ENCODE measurements at places on chromosomes 12 and 14.
A peak's percentile ranks its signal among the peaks of the same experiment; 100 is the strongest.

GRCh38 chr12:124524231-124524925, 43.0 kb downstream of the NCOR2 start:
- DNase-seq, result no peak

- no peak for DNase-seq
These were observed 73.0 kb upstream of the FICD start for GRCh38 chr12:108442067-108442466.

DNA sequence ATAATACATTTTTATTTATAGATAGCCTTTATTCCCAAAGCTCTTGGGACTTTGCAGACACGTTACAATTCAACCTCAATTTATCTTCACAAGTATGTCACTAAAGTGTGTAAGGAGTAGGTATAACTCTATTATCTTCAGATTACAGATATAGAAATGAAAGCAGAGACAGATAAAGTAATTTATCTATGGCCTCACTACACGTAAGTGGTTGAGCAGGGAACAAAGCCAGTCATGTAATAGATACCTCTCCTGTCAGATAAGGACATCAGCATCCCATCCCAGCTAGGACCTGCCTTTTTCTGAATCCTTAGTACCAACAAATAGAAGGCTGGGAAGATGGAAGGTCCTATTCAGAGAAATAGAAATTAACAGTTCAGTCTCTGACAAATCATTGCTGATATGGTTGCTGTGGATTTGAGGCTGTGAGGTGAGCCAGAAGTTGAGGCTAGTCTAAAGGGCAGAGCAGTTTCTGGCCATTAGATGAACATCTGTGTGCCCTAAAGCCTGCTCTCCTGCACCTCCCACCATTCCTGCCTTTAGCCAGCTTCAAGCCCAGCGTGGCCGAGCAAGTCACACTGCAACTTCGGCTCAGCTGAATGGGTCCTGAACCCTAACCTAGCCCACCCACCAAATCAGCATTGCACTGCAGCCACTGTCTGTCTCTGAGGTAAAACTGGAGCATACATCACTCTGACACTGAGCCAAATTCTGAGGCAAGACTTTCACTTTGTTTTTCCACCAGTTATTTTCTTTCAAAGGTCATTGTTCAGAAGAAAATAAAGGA, 71.1 kb upstream of the PLEKHA5 start:
- no peak for DNase-seq

DNA sequence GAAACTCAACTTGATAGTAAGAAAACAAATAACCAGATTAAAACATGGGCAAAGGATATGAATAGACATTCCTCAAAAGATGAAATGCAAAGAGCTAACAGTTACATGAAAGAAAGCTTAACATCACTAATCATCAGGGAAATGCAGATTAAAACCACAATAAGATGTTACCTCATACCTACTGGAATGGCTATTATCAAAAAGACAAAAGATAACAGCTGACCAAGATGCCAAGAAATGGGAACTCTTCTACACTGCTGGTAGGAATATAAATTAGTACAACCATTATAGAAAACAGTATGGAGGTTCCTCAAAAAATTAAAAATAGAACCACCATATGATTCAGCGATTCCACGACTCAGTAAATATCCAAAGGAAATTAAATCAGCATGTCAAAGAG, 18.8 kb downstream of the KCNH5 start:
- no peak for DNase-seq

- DNase-seq, result no peak
These were observed 1.6 kb downstream of the ABCB9 start for GRCh38 chr12:122964439-122965257.

DNA sequence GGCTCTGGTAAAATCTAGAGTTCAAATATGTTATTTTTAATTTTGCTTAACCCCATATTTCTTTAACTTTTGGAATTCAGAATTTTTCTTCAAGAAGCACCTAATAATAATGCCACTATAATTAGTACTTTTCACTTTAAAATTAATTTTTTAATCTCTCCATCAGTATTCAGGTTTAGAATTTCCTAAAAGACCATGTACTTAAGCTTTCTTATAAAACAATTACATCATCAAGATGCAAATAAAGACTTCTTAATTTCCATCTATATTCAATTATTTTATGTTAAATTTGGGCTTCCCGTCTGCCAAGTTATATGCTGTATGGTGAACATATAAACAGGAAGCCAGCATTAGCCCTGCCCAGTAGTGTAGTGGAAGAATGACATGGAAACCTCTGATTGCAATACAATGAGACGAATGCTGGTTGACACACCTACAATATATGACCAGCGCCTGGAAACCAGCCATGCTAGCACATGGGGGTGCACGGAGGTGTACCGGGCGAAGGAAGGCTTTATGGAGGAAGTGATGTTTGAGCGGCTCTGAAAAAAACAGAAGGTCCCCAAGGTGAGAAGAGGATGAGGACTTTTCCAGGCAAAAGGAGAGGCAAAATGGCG, 82.2 kb downstream of the LLPH start:
- DNase-seq, result no peak

GRCh38 chr12:48016373-48017020, 12.2 kb upstream of the COL2A1 start:
- no peak for DNase-seq

GRCh38 chr14:85688006-85688405, 158.1 kb downstream of the FLRT2 start:
- DNase-seq, result no peak

- no peak for DNase-seq
These were observed 134.1 kb downstream of the GPHN start for GRCh38 chr14:66641861-66642635.

GRCh38 chr12:112894128-112894527, 12.6 kb upstream of the OAS1 start:
- no peak for DNase-seq

- no peak for DNase-seq
These were observed 10.7 kb downstream of the CMKLR1 start for GRCh38 chr12:108328420-108328819.

GRCh38 chr14:103529383-103530365, 678 bp downstream of the TRMT61A start:
- DNase-seq, result peak; percentile 19

GRCh38 chr12:113359133-113359938, 949 bp downstream of the PLBD2 start:
- peak; percentile 5 for DNase-seq

GRCh38 chr12:67352682-67353081, 83.5 kb downstream of the CAND1 start:
- DNase-seq, result no peak

All from effector memory CD8-positive, alpha-beta T cell (primary cell).